ENCODE measurements at places on chromosomes 3 and 15.

DNA sequence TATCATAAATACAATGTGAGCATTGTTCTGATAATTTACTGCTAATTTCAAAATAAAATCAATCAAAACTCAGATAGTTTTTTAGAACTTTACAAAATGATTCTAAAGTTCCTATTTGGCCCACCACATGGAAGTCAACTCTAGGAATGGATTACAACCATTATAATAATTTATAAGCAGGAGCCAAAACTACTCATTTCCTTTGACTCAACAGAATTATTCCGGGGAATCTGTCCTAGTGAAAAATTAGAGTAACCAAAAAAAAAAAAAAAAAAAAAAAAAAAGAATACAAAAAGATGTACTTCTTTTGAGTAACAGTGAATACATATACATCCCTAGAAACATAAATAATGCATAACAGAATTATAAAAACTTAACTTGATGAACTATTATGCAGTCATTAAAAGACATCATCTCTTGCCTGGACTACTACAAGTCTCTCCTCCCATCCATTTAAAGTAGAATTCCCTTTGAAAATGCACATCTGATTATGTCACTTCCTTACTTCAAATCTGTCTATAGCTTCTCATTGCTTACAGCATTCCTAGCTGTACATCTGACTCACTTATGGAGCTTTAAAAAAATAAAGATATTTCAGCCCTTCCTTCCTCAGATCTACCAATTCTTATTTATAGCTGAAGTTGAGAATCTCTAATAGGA, 43.4 kb downstream of the HDGFL3 start:
- DNase-seq = no peak

DNA sequence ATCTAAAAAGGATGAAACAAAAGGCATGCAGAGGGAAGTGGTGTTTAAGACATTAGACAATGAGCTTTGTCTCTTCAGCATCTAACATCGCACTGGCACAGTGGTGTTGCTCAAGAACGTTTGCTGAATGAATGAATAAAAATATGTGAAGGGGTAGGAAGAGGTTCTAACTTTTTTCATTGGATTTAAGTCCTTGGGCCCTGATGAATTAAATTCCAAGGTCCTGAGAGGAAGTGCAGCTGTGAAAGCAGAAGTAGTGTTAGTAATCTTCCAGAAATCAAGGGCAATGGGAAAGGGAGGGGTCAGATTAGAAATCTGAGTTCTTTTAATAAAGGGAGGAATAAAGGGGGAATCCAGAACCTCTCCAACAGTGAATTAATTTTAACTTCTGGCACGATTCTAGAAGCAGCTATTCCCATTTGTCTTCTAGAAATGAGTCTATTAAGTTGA, 29.6 kb downstream of the TLNRD1 start:
- no peak for DNase-seq

DNA sequence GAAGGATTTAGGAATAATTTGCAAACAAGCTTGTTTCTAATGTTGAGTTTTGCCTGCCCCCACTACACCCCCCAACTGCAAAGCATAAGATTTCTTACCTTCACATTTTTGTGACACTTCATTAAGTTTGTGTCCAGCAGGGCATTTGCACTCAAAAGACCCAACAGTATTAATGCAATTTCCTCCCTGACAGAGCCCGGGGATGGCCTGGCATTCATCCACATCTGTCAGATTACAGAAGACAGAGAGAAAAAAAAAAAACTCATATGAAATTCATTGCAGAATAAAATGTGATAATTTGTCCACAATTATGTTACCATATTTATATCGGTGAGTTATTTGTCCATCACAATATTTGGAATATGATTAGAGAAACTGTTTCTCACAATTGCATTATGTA, 111.5 kb downstream of the FBN1 start:
- no peak for DNase-seq

- no peak for DNase-seq
Observed at GRCh38 chr3:169122416-169122815, 541.1 kb downstream of the MECOM start.

GRCh38 chr3:186965141-186965879, 35.0 kb downstream of the ST6GAL1 start:
- no peak for DNase-seq

- DNase-seq = no peak
Observed at GRCh38 chr3:128281461-128282367, 128.4 kb downstream of the EEFSEC start.

DNA sequence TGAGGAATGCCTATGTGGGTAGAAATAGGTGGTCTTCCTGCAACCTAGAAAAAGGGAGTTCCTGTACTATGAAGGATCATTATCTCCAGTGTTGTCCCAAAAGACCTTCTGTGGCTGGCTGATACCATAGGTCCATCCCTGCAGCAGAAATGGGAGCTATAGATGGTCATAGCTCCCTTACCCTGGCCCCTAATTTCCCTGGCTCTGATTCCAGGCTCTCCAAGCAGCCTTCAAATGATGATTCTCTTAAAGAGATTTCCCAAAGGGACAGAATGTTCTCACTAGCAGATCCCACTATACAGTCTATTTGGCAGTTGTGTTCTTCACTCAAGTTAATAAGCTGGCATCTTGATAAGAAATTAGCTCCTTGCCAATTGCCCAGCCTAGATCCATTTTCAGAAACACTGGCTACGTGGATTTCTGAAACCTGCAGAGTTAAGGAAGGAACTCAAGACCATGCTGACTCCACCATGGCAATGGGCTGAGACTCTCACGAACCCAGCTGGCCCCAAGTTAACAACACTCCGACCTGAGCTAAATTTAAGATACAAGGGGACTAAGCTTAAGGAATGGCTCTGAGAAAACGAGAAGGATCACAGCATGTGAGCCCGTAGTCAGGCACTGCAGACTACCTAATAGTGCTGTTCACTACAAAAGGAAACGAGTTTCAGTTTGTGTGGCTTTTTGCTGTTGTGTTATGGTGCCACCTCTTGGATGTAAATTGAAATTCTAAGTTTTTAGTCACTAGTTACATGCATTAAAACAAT, 11.4 kb downstream of the C15orf40 start:
- peak; percentile 37 for DNase-seq

DNA sequence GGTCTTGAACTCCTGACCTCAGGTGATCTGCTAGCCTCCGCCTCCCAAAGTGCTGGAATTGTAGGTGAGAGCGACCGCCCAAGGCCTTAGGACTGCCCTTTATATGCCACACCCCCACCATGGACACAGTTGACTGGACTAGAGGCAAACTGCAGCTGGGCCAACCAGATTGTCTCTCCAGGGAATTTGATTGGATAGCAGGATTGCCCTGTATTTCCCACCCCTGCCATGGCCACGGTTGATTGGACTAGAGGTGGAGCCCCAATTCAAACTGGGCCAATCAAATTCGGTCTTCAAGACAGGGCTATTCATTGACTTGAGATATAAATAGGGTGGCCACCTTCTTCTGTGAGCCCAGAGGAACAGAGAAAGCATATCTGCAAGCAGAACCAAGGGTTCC, 6.9 kb upstream of the CLPX start:
- no peak for DNase-seq

GRCh38 chr3:97338375-97338774, 426.2 kb upstream of the ARL6 start:
- no peak for DNase-seq

- no peak for DNase-seq
Observed at GRCh38 chr15:66779331-66780009, 77.4 kb downstream of the SMAD6 start.

DNA sequence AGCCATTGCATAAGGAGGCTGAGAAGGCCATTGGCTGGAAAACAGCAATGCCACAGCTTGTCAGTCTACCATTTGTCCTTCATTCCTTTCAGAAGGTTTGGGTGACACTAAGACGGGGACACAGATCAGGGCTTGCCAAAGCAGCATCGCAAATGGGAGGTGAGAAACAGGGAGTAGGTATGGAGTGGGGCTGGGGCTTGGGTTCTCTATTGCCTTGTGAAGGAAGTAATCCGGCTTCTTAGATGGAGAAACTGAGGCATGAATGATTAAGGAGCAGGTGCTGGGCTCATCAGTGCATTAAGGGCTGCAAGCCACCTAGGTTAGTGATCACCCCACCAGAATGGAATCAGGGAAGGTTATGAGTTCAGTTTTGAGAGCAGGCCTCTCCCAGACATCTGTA, 115.6 kb upstream of the NMNAT3 start:
- DNase-seq = no peak

DNA sequence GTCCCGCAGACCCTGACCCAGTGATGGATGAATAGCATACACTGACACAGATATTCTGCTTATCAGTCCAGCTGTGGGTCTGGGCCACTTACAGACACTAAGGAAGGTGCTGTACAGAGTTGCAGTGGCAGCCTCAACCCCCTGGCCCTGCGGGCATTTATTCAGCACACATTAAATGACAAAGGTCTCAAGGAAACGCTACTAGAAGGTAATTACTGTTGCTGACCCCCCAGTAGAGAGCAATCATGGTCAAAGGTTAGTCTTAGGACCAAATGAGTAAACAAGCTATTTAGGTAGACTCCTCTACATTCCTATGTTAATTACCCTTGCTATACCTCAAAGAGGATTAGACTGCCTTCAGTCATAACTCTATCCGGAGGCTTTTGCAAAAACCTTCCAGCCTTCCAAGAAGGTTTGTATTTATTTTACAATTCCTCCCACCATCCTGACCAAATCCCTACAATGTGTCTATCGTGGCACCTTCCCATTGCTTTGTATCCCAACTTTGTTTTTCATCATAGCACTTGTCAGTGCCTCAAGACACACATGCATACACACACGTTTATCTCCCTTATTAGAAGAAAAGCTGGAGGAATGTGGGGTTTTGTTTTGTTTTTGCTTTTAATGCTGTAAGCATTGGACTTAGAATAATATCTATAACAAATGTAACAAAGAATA, 227.9 kb downstream of the PYDC2 start:
- no peak for DNase-seq

DNA sequence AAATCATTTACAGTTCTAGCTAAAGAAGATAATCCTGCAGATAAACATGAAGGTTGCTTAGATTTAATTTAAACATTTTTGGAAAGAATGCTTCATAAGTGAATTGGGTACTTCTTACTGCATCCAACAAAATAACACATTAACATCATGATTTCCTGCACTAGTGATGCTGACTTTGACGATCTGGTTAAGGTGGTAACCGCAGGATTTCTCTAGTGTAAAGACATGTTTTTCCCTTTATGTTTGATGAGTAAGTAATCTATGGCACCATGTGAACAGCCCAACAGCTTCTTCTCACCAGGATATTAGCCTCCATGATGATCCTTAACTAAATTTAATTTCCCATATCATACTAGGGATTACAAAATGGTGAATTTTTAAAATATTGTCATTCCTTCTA, 14.1 kb downstream of the SPPL2A start:
- no peak for DNase-seq

GRCh38 chr3:31223278-31223677, 309.4 kb upstream of the STT3B start:
- DNase-seq = no peak

GRCh38 chr3:147930232-147930807, 521.2 kb downstream of the ZIC1 start:
- no peak for DNase-seq

DNA sequence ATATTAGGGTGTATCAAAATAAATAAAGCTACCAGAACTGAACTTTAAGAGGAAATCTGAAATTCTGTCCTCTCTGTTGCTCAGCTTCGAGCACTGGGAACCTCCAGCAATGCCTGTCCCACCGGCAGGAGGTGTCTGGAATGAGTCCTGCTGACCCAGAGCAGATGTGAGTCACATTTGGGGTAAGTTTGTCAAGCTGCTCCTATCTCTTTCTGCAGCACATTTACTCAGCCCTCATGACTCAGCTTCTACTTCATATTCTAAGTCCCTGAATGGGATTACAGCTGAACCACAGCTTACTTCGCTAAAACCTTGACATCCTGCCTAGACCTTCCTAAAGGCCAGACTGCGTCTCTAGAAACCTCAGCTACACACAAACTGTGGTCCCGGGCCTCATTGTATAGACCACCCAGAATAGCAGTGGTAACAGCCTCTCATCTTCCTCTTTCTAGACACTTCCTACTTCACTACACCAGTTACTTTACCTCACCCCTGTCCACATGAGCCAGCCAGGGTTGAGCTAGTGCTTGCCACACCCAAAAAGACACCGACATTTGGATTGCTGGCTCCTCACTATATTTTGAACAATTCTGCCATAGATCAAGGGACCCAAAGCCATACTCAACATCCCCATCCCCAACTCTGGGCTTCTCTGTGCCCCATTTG, 109.6 kb upstream of the TMCO5A start:
- no peak for DNase-seq

- DNase-seq = no peak
Observed at GRCh38 chr3:42660898-42661297, 7.4 kb downstream of the ZBTB47 start.

GRCh38 chr3:143897576-143898295, 49.5 kb upstream of the SLC9A9 start:
- no peak for DNase-seq

DNA sequence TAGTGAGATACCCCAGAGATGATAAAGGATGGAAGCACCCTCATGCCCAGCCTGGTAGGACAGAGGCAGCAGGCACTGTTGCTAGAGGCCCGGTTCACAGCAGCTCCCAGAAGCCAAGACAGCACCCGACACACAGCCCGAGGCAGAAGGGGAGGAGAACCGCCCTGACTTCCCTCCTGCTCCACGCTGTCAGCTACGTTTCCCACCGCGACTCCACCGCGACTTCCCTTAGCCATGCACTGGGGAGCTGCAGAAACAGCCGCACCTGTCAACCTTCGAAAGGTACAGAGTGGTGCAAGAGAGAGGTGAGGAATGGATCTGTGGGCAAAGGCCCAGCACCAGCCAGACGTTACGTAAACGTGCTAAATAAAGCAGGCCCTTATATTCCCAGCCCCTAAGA, 529.2 kb downstream of the GABRG3 start:
- DNase-seq = no peak

DNA sequence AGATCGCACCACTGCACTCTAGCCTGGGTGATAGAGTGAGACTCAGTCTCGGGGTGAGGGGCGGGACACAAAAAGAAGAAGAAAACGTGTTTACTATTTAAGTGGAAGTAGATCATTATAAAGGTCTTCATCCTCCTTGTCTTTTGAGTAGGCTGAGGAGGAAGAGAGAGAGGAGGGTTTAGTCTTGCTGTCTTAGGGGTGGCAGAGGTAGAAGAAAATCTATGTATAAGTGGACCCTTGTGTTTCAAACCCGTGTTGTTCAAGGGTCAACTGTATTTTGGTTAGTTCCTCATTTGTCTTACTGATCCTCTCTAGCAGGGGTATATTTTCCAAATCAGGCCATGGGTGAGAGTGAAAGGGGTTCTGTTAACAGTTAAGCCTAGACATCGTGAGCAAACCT, 40.1 kb downstream of the TRIM71 start:
- DNase-seq = no peak

GRCh38 chr15:81117581-81117980, 16.5 kb upstream of the CFAP161 start:
- DNase-seq = no peak

- DNase-seq = no peak
Observed at GRCh38 chr3:138688871-138689299, 80.3 kb downstream of the FAIM start.
